ENCODE measurements at places on chromosomes 3 and 15.

- no peak for DNase-seq
Observed at GRCh38 chr3:29281094-29281343, 148 bp downstream of the RBMS3 start.

GRCh38 chr3:133211856-133212255 lies 173.7 kb downstream of the TMEM108 start:
- DNase-seq: no peak

GRCh38 chr3:110016235-110016815 lies 679.0 kb upstream of the DPPA4 start:
- no peak for DNase-seq

- no peak for DNase-seq
Observed at GRCh38 chr15:55383687-55384086, 24.5 kb downstream of the CCPG1 start.

DNA sequence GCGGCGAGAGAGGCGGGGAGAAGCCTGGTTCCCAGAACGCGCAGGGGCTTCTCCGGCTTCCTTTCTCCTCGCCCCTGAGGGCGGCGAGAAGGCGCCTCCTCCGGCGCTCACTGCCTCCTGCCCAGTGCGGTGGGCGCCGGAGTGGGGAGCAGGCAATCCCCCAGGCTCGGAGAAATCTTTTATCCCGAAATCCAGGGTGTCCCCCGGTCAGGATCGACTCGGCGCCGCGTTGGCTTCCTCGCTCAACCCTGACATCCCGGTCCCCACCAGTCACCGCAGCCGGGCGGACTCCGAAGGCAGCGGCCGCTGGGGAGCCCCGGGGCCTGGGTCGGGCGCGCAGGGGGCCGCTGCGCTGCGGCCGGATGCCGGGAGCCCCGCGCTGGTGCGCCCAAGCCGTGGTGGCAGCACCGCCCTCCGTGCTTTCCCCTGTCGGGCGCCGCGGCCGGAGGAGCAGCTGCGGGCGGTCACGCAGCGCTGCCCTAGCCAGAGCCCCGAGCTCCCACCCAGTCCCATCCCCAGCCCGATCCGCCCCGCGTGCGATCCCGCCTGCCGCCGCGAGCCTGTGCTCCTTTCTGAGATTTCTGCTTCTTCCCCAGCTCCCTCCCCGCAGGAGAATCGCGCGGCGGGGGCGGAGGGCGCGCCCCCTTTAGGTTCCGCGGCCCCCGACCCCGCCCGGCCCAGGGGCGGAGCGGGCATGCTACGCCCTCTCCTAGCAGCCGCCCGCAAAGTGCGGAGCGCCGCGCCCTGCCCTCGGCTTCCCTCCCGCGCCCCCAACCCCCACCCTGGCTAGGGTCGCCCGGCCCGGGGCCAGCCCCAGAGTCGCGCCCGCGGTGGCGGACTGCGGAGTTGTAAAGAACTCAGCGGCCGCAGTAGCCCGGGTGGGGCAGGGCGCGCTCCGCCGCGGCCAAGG lies 683 bp upstream of the CACNA2D3 start:
- no peak for DNase-seq

GRCh38 chr15:55387027-55387426 lies 21.1 kb downstream of the CCPG1 start:
- DNase-seq: no peak

DNA sequence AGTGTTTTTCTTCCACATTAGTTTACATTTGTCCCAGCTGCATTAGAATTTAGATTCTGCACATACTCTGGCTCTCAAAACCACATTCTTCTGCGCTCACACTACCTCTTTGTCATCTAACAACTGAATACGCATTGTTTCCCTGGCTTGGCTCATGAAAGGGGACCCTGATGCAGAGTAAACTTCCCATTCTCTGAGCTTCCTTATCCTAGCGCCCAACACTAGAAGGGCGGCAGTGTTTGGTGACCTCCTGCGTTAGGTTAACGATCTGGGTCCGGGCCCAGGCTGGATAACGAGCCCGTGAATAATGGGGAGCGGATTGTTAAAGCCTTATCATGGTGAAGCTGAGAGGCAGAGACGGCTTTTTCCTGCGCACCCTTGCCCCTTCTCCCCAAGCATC lies 63.9 kb downstream of the ETV5 start:
- no peak for DNase-seq

DNA sequence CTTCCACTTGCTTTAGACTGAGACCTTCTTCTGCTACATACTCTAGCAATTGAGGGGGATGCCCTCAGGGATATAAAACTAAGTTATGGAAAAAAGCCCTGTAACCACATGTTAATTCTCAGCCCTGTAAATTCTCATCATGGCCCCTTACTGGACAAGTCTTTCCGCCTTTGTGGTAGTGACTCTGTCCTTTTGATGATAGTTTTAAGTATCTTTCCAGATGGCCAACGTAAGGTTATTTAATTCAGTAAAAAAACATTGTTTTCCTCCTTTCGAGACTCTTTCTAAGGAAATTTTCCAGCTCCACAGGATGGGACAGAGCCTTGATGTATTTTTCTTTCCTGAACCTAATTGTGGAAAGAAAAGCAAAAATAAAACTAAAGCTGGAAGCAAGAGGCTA lies 25.3 kb upstream of the TM4SF4 start:
- DNase-seq: no peak
